MCF 10A (cell line): ENCODE measurements at places on chromosomes 13 and 19. TPM values are rescaled to one million over a fixed set of nuclear protein-coding genes. Genes with fewer than 3 reads are reported as not detected.

GRCh38 chr19:11338121-11338520 lies 1.3 kb downstream of the RAB3D start:
- DNase-seq: no peak

- no peak for DNase-seq
Observed at GRCh38 chr13:27004326-27004725, 167.3 kb downstream of the USP12 start.

GRCh38 chr19:56091751-56092546 lies 29.1 kb downstream of the ZNF787 start:
- peak; percentile 82 for DNase-seq

DNA sequence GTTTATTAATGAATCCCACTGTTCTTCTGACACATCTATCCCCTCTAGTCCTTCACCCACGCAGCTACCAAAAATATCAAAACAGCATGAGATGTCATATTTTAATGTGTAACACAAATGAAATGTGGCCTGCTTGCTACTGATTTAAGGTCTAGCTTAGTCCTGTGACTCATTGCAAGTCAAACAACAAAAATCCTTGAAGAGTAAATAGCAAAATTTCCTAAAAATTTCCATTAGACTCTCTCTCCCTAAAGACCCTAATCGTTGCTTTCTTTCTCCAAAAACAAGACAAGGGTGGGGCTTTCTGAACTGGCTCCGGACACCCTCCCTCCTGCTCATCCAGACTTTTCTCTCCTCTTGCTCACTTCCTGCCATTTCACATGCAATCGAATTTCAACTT lies 99.9 kb upstream of the IPO5 start:
- no peak for DNase-seq

- DNase-seq: peak; percentile 89
Observed at GRCh38 chr13:34340534-34340933, 522.6 kb downstream of the RFC3 start.

DNA sequence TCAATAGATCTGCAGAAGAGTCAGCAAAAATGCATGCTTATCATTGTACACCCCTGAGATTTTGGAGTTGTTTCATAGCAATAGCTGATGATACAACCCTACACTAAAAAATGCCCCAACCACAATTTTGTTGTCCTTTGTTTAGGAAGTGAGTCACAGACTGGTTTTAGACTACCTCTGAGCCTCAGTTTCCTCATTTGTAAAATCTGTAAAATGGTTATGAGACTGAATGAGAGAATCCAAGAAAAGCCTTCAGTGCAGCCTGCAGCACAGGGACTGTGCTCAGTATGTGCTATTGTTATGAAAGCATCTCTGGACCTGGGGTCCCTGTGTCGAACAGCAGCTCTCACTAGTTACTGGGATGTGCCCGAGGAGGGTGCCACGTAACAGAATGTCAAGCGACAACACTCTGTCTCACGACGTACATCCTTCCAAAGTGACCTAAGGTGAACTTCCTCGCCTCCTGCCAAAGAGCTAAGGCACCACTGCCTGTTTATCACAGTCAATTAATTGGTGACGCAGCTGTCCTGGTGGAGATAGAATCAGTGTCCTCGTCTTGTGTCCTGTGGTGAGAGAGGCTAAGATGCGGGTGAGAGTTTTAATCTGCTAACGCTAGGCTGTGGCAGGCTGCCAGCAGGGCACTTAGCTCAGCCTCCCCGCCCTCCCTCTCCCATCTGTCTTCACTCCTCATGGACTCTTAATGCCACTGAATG lies 18.1 kb downstream of the DHRS12 start:
- no peak for DNase-seq

DNA sequence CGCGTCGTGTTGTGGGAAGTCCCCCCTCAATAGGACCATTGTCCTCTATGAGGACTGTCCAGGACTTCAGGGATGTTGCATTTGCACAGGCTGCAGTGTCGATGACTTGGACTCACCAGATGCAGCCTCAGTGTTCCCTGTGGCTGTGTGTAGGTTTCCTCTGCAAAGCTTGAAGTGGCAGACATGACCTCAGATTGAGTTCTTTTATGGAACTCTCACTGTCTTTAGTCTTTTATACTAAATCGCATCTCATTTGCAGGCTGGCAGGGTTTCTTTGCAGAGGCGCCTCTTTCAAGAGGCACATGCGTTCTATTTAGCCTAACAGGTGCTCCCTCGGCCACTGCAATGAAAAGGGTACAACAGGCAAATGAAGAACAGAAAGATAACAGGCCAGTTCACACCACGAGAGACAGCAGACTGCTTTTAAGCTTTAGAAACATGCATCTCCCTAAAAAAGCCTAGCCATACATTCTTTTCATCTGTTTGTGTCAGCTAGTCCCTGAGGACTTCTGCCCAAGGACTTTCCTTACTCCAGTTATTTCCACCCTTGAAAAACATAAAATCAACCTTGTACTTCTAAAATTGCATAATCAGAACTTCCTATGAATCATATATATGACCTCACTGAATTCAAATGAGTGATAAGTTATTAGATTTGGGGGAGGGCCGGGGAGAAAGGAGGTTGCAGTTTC lies 118.4 kb downstream of the RAB20 start:
- DNase-seq: peak; percentile 57

GRCh38 chr13:113474179-113474578 lies 16.3 kb downstream of the DCUN1D2 start:
- DNase-seq: peak; percentile 82

- peak; percentile 72 for DNase-seq
Observed at GRCh38 chr19:13430790-13431582, 75.3 kb downstream of the CACNA1A start.

ASF1B gene
- total RNA-seq: 6.5 and 7.0 TPM in 2 replicates

ZNF763 gene
- 0.23 and 0.25 TPM in 2 replicates for total RNA-seq

DNA sequence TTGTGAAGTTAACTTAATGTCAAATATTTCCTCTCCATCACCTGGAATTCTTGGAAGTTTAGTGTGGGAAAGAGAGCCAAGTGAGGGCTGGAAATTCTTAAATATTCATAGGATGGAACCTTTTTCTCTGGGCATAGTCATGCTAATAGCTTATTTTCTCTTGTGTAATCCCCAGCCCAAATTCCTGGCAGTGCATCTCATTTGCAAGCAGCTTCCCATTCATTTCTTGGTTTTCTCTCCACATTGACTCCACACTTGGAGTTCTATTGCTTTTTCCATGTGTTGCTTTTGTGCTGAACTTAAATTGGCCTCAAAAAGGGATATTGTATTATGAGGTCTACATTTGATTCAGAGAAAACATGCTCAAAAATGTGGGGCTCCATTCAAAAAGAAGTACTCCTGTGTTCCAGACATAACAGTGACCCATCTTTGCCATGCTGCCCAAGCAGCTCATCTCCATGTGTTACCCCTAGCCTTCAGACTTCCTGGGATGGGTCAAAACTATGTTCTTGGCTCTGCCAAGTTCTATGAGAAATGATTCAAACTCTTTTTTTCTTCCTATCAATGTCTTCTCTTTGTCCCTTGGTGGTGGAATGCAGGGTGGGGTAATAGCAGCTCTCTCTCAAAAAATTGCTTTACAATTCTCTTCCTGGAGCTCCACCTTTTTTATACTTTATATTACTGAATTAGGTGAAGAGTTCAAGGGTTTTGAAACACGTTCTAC lies 2471.5 kb downstream of the PCDH9 start:
- no peak for DNase-seq

DNA sequence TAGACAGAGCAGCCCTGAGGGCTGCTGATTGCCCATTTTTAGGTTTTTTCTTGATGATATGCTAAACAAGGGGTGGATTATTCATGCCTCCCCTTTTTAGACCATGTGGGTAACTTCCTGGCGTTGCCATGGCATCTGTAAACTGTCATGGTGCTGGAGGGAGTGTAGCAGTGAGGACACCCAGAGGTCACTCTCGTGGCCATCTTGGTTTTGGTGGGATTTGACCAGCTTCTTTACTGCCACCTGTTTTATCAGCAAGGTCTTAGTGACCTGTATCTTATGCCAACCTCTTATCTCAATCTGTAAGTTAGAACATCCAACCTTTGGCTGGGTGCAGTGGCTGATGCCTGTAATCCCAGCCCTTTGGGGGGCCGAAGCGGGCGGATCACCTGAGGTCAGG lies 148.0 kb downstream of the PTPRS start:
- no peak for DNase-seq

TTC9B gene
- not detected in 2 replicates for total RNA-seq

THSD1 gene
- 13.3 and 16.7 TPM in 2 replicates for total RNA-seq

ZNF534 gene
- not detected in 2 replicates for total RNA-seq

ZNF575 gene
- 0.81 and 1.1 TPM in 2 replicates for total RNA-seq

DNA sequence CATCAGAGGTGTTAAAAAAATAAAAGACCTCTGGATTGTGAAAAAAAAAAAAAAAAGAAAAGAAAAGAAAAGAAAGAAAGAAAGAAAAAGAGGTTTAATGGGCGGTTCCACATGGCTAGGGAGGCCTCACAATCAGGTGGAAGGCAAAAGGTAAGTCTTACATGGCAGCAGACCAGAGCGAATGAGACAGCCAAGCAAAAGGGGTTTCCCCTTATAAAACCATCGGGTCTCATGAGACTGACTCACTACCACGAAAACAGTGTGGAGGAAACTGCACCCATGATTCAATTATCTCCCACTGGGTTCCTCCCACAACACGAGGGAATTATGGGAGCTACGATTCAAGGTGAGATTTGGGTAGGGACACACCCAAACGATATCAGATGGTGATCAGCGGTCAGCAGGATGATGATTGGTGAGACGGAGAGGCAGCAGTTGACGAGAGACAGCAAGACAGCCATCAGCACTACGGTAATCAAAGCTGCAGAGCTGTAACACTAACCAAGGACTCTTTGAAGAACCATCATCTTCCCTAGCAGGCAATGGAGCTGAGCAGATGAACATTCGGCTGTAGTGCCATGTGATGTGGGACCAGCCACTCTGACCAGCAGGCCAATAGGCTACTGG lies 3.9 kb upstream of the CD209 start:
- DNase-seq: peak; percentile 15

LIN37 gene
- 19.6 and 24.6 TPM in 2 replicates for total RNA-seq
